Stimulated activated CD4-positive, alpha-beta T cell treated with anti-CD3 and anti-CD28 coated beads, TNF-alpha, amount 100 ng/mL, for 1 hour (primary cell): ENCODE measurements at places on chromosomes 6 and 20.

GRCh38 chr6:53441035-53441493 is 92.3 kb upstream of the ELOVL5 start:
- DNase-seq, result no peak

DNA sequence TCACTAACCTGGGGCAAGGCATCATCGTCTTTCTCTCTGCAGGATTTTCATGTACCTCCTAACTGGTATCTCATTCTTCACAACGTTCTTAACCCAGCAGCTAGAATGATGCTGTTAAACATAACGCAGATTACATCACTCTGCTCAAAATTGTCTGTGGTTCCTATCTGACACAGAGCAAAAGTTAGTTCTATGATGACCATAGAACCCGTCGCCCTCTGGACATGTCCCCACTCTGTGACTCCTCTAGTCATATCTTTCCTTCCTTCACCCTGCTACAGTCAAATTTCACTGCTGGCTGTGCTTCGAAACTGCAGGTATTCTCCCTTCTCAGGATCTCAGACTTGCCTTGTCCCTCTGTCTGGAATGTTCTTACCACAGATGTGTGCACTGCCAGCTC is 87.4 kb upstream of the TPD52L1 start:
- DNase-seq, result no peak

GRCh38 chr20:56949318-56949717 is 317.1 kb downstream of the BMP7 start:
- DNase-seq, result no peak

GRCh38 chr6:109428889-109429477 is 11.4 kb downstream of the PPIL6 start:
- DNase-seq, result no peak

- DNase-seq, result no peak
These were observed 85.8 kb downstream of the BCAS1 start for GRCh38 chr20:53984356-53985149.

DNA sequence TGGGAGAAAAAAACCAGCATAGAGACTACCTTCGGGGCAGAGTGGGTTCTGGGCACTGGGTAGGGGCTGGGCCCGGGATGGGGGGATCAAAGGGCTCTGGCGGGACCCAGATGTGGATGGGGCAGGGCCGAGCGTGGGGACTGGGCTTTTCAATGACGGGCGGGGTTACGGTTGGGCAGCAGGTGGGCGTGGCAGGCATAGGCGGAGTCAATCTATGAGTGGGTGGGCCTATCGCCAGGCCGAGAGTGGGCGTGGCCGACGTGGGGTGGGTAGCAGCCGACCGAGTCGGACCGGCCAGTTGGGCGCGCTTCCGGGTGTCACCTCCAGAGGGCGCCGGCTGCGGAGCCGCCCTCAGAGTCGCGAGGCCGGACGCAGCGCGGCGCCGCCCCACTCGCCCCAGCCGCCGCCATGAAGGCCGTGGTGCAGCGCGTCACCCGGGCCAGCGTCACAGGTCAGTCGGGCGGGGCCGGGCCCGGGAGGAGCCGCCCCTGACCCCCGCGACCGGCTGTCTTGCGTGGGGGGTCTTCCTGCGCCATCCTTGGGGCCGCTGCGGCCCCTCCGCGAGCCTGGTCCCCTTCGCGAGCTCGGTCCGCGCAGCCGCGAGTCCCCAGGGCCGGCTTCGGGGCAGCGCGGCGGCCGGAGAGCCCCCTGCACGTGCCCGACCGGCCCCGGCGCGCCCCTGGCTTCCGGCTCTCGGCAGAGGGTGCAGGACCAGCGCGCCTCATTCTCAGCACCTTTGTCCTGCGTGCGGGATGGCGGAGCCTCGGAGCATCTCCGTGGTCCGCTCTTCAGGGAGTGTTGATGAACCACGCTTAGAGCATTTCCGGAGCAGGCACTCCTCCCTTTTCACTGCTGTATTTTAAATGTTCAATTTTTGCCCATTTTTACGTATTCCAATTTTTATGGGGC is at the start of gene DTD1:
DTD1 (plus strand) TSS at position 390 of the 909 bp plus-strand sequence; CDS start at position 409, 19 bp downstream.
- DNase-seq, result peak; percentile 43

GRCh38 chr6:93794166-93794565 is 374.8 kb upstream of the EPHA7 start:
- DNase-seq, result no peak

DNA sequence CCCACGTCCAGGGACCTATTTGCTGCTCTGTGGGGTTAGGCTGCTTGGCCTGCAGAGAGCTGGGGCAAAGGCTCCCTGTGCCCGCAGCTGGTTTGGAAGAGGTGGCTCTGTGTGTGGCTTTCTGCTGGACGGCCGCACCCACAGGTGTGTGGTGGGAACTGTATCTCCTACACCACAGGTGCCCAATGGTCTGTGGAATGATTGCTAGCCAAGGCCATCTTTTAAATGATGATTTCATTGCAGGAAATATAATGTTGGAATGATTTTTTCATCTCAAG is 178.4 kb downstream of the DLL1 start:
- DNase-seq, result no peak

- DNase-seq, result no peak
These were observed 8.5 kb upstream of the DACT2 start for GRCh38 chr6:168328086-168328485.

DNA sequence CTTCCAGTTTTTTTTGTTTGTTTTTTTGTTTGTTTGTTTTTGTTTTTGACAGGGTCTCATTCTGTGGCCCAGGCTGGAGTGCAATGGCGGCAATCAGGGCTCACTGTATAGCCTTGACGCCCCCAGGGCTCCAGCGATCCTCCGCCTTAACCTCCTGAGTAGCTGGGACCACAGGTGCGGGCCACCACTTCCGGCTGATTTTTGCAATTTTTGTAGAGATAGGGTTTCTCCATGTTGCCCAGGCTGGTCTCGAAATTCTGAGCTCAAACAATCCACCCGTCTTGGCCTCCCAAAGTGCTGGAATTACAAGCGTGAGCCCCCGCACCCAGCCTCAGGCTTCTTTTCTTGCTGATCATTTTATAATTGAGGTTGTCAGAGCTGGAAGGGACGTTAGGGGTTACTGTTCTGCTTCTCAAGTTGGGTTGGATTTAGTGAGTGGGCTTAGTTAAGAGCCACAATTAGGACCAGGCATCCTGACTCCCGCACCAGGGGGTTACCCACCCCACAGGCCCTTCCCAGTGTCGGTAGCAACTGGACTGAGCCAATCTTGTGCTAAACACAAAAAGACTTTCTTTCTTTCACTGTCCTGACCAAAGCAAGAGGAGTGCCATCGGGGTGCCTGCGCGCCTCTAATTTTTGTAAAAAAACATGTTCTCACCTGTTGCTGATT is 13.1 kb upstream of the ZSCAN9 start:
- no peak for DNase-seq

GRCh38 chr6:128932061-128932460 is 49.1 kb downstream of the LAMA2 start:
- DNase-seq, result no peak

DNA sequence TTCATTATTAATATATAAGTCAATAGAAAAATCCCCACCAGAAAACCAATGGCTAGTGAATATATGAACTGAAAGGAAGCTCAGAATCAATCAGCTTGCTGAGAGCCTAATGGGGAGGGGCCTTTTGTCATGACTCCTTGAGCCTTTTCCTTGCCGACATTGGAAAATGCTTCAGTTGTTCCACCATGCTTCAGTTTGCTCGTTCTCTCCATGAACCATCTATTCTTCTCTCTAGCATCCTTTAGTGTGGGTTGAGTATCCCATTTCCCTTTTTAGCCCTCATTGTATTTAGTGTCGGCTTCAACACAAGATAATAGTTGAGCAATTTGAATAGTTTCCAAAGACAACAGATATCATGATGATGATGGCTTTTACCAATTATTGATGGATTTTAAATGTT is 139.9 kb downstream of the ADGRG6 start:
- DNase-seq, result no peak
